ENCODE measurements at places on chromosomes 3 and 15.

- no peak for DNase-seq
Observed at GRCh38 chr3:176920766-176921160, 276.5 kb downstream of the TBL1XR1 start.

GRCh38 chr3:12401208-12401607 lies 83.1 kb upstream of the TSEN2 start:
- no peak for DNase-seq

GRCh38 chr3:23926246-23926645 lies 9.3 kb downstream of the RPL15 start:
- DNase-seq: no peak

GRCh38 chr3:32817558-32818228 lies at the start of gene TRIM71:
TSS of gene TRIM71 (plus strand) at chr3:32817997. CDS start at chr3:32818081, 84 bp downstream.
- DNase-seq: no peak

- DNase-seq: no peak
Observed at GRCh38 chr3:52043750-52044149, 12.6 kb downstream of the DUSP7 start.

- DNase-seq: no peak
Observed at GRCh38 chr15:59993950-59994401, 10.1 kb upstream of the FOXB1 start.

DNA sequence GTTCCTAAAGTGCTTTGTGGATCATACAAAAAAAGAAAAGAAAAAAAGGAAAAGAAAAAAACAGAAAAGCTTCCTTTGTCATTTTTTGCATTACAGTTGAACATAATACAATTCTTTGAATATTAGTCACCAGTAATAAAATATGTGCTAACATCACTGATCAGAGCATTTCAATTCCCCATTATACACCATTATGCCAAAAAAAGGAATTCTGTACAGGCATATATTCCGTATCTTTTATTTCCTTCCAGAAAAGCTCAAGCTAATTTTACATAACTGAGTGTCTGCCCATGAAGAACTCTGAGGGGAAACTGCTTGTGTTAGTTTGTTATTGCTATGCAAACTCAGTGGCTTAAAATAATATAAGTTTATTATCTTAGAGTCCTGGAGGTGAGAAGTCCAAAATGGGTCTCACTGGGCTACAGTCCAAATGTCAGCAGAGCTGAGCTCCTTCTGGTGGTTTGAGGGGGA lies 377.9 kb downstream of the GAP43 start:
- DNase-seq: no peak

DNA sequence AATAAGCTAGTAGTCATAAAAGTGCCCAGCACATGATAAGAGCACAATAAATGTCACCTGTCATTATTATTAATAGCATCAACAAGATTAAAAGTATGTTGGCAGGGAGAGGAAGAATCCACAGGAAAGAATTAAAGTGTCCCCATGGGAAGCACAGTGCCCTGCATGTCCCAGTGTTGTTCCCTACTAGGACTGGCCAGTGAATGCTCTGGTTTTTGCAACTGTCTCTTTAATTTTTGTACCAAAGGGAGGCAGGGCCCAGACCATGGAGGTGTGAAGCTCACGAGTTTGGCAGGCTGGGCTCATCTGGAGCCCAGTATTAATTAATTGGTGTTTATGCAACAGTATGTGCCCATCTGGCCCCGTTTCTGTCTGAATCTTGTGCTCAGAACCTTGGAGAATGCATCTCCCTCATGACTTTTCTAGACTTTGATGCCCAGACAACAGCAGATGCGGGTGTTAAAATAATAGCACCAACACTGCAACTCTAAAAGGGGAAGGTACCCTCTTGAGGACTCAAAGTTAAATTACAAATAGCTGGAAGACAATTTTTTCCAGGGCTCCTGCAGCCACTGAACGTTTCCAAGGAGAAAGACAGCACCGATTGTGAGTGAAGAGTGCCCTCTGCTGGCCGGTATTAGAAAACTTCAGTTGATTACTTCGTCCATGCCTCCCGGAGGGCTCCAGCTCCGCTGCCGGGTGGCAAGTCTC lies 71.9 kb upstream of the SPATA12 start:
- DNase-seq: peak; percentile 59

GRCh38 chr15:49898575-49899283 lies 220.3 kb downstream of the ATP8B4 start:
- DNase-seq: no peak

- DNase-seq: no peak
Observed at GRCh38 chr15:55257938-55258337, 31.7 kb downstream of the RAB27A start.

GRCh38 chr3:120028271-120029047 lies 65.8 kb downstream of the GSK3B start:
- DNase-seq: no peak

- DNase-seq: no peak
Observed at GRCh38 chr3:151697496-151697895, 36.2 kb upstream of the AADACL2 start.

DNA sequence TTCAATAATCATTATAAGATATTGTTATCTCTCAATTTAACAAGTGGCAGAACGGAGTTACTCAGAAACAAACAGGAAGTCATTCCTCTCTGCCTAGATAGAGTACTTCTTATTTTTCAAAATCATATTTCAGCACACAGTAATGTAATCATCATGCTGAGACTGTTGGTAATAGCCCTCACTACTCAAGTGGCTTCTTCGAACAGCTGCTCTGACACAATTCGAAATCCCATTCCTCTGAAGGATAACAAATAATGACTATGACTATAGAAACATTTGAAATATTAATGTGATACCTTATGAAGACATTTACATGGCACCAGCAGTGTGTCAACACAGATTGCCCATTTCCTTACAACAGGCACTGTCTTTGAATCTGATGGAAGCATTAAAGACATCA lies 1249.8 kb downstream of the NSUN3 start:
- no peak for DNase-seq

- no peak for DNase-seq
Observed at GRCh38 chr3:75906555-75907112, 121.3 kb upstream of the ZNF717 start.

GRCh38 chr15:90903733-90904536 lies 833 bp downstream of the MAN2A2 start:
- no peak for DNase-seq

- DNase-seq: no peak
Observed at GRCh38 chr15:72372361-72372760, 3.5 kb downstream of the HEXA start.

- no peak for DNase-seq
Observed at GRCh38 chr3:149448331-149448831, 26.1 kb upstream of the TM4SF4 start.

GRCh38 chr3:162897291-162897690 lies 1400.7 kb downstream of the OTOL1 start:
- no peak for DNase-seq

- no peak for DNase-seq
Observed at GRCh38 chr15:52143873-52144272, 31.3 kb upstream of the BCL2L10 start.

DNA sequence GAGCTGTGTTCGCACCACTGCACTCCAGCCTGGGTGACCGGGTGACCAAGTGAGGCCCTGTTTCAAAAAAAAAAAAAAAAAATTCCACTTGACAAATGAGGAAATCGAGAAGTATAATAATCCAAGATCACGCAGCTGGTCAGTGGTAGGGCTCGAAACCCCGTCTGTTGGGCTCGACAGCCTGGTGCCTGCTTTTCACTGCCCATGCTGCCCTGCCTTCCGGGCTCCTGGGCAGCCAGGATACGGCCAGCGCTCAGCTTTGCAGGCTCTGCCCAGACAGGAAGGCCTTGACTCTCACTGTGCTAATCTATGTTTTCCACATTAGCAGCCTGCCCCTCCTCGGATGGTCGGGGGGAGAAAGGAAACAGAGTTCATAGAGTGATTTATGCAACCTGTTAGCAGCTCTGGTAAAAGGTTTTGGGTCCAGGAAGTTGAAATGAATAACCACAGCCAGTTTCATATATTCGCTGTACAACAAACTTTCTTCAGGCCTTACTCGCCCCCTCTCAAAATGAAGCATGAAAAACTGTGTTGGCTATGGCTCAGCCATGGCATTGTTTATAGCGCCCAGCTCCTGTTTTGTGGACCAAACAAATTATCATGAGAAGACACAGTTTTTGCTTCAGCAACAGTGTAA lies 108.8 kb downstream of the XXYLT1 start:
- no peak for DNase-seq

DNA sequence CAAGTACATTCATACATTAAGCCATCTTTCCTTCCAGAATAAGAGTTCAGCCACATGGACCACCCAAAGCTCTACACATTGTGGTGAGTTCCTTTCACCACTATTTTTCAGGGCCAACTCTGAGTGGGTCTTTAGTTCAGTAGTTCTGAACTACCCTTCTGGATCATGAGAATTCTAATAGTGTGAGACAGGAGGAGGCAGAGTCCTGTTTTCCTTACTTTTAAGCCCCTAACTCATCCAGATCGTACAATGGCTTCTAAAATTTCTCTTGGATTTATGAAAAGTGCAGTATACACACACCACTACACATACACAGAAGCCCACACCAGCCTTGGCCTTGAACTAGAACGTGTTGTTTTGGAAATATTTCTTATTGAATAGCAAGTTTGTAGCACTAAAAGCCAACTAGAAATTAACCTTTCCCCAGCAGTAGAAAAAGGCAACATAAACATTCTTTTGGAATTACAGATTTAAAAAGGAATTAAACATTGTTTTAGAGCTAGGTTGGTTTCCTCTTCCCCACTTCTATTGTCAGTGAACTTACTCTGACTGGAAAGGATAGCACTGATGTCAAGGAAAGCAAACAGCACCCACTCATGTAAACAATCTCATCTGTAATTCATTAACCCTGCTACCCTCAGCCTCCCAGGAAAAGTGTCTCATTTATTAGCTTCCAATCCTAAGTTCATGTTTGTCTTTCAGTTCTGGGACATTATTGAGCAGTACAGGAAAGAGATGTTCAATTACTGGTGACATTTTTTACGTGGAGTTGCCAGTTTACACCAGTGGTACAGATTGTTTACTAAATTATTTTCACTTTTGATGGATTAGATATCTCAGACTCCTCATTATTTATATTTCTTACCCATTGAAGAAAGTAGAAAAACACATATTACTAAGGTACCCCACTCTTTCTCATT lies 95.7 kb upstream of the AGTR1 start:
- DNase-seq: no peak

GRCh38 chr3:72123908-72124441 lies 339.0 kb upstream of the PROK2 start:
- no peak for DNase-seq

- no peak for DNase-seq
Observed at GRCh38 chr15:89628806-89629715, 26.2 kb downstream of the KIF7 start.

DNA sequence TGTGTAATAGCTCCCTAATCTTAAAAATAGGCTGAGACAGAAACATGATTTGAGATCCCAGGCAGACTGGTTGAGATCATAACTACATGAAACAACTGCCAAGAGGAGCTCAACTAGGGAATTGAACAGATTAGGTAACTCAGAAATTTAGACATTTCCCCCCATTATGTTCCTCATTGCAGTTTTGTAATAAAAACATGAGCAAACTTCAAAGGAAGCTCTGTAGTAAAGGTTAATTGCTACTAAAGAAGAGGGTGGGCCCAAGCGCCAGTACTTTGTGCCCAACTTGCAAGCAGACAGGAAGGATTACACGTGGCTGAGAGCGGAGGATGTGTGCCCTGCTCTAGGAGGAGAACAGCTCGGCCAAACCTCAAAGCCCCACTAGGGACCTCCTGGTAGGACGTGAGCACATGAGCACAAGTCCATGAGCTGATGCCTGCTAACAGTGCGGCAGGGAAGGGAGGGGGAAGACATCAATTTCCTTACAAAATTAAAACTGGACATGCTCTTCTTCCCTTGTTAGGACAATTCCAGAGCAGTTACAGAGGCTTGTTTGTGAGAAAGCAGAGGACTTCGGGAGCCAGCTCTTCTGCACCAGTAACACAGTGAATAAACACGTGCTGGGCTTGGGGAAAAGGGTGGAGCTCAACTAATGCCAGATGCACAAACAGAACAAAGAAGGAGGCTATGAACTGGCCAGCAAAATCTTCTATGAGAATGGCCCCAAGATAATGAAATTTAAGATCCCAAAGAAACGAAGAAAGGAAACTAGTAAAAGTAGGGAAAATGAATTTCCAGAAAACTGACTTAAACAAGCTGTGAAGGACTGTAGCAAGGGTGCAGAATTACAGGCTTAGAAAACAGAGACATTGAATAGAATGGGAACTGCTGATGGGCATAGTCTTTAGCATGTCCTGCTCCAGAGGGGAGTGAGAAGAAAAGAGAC lies 275.5 kb downstream of the MECOM start:
- no peak for DNase-seq

DNA sequence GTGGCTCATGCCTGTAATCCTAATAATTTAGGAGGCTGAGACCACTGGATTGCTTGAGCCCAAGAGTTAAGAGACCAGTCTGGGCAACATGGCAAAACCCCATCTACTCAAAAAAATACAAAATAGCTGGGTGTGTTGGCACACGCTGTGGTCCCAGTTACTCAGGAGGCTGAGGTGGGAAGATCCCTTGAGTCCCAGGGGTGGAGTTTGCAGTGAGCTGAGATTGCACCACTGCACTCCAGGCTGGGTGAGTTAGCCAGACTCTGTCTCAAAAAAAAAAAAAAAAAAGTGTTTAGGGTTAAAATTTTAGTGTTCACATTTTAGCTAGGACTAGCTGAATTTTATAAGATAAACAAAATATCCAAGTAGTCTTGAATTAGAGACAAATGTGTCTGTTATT lies 1340.1 kb upstream of the EPHA6 start:
- DNase-seq: no peak

DNA sequence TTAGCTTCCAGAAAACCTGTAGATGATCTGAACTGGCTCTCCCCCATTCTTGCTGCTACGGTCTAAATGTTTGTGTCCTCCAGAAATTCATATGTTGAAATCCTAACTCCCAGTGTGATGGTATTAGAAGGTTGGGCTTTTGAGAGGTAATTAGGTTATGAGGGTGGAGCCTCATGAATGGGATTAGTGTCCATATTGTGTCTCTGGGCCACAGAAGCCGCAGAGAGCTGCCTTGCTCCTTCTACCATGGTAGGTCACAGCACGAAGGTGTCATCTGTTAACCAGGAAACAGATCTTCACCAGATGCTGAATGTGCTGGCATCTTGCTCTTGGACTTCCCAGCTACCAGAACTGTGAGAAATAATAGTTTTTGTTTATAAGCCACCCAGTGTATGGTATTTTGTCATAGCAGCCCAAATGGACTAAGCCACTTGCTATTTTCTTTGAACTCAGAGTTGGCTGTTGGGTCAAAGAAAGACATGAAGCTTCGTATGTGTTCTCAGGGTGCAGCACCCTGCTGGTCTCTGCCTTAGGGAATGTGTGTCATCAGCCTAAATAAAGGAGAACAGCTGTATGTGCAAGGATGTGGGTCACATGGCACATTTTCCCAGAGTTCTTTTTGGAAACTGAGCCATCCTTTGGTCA lies 317.5 kb upstream of the SLCO3A1 start:
- no peak for DNase-seq

DNA sequence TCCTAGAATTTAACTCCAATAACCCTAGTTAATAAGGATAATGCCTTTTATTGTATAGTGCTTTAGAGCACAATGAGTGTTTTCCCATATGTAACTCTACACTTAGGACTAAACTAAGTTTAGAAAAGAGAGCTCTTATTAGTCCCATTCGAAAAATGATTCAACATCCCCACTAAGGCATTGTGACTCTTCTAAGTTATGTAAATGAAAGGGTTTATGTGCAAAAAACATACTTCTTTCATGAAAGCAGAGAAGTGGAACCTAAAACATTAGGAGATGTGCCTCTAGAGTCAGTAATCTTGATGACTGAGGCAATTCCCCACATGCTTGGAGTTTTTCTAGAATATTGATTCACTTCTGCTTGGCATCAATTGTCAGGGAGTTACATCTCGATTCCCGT lies 344.1 kb upstream of the ZNF717 start:
- DNase-seq: no peak
